ENCODE measurements at places on chromosomes 3 and 15.

GRCh38 chr3:105927741-105928140 is 58.9 kb upstream of the CBLB start:
- no peak for DNase-seq

DNA sequence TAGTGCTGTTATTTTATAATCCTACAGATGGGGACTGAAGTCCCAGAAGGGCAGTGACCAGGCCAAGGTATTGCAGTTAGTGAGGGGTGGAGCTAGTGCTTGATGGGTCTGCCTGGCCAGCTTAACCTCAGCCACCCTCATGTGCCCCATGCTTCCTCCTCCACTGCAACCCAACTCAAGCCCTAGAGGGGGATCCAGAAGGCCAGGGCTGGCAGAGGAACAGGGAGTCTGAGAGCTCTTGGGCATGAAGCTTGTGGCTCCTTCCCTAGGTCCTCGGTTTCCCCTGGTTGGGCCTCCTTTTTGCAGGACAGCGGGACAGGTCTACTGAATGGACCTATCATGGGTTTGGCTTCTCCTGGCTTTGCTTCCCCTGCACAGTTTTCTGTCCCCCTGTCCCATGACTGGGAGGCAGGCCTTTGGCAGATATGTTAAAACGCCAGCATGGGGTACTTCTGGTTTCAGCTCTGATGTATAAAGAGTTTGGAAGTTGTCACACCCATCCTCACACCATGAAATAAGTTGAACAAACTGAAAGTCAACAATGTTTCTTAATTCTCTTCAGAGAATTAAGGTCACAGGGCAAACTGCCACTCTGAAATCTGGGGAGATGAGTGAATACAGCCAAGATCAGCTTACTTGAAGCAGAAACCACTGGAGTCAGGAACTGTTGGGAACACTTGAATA is 103.3 kb downstream of the SMAD6 start:
- peak; percentile 68 for DNase-seq

DNA sequence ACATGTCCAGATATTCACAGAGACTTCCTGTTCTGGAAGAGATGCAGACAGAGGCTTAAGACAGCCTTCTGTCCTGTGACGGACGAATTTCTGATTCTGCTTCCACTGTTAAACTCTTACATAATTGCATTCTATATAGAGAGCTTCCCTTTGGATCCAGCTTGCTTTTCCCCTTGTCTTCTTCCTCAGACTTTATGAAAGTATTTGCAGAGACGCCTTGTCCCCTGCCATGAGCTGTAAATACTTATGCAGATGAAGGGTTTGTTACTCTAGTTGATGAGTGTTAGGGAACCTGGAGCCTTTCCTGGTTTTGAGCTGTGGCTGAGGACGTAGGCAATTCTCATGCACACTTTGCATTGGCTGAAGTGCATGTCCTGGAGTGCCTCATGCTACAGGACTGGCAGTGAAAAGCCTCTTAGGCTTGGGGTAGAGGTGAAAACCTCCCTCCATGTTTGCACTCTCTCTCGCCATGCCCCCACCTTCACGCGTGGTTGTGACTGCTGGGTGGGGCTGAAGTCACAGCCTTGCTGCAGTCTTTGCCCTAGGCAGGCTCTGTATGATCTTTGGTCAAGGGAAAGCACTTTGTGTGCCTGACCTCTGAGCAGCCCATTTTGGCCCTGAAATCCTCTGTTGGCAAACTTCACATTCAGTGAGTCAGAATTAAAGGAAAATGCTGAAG is 286.6 kb downstream of the PTPRG start:
- DNase-seq, result no peak

DNA sequence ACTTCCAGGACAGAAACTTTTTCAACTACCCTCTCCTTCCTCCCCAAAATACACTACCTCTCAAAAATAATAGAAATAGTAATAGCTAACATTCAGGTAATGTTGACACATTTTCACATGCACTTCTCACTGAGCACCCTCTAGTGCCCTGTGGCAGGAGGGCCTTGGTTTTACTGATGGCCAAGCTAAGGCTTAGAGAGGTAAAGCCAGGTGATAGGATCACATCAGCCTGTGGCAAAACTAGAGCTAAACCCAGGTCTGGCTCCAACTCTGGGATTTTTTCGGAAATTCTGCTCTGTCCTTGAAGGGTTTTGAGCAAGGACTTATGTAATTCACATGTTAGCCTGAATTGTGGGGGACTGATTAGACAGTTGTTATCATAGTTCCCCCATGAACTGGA is 922 bp upstream of the TAMM41 start:
- DNase-seq, result no peak

GRCh38 chr3:184730924-184731323 is 19.1 kb upstream of the MAGEF1 start:
- DNase-seq, result no peak
